Brain microvascular endothelial cell (primary cell): ENCODE measurements at places on chromosomes 13 and 19.
A peak's percentile ranks its signal among the peaks of the same experiment; 100 is the strongest.

- no peak for DNase-seq
These were observed 11.1 kb upstream of the CEACAM16 start for GRCh38 chr19:44687888-44688287.

DNA sequence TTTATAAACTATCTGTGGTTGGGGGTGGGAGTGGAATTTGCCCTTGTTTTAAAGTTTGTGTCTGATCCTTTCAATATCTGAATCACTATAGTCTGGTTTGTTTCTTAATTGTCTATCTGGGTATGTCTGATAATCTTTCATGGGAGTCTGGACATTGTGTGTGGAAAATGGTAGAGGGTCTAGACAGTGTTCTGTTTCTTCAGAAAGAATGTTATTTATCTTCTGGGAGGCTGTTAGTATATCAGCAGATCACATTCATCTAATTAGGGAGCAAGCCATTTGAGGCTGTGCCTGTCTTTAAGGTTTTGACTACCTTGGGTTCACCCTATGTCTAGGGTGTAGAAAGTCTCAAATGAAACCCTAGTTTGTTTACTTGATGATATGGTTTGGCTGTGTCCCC lies 110.5 kb downstream of the NDFIP2 start:
- no peak for DNase-seq

DNA sequence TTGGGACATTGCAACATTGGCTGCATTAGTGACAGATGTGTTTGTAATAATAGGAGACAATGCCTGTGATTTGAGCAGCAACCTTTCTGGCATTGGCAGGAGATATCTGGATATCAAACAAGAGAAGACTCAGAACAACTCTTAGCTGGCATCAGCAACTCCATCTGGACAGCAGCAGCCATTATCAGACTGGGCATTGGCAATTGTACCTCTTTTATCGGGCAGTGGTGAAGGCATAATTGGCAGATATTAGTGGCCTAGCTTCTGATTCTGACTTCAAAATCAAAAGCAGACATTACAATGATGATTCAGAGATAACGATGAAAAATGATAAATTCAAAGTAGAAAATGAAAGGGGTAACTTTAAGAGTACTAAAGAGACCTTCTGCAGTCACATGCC lies 1193.7 kb downstream of the EFNB2 start:
- no peak for DNase-seq

DNA sequence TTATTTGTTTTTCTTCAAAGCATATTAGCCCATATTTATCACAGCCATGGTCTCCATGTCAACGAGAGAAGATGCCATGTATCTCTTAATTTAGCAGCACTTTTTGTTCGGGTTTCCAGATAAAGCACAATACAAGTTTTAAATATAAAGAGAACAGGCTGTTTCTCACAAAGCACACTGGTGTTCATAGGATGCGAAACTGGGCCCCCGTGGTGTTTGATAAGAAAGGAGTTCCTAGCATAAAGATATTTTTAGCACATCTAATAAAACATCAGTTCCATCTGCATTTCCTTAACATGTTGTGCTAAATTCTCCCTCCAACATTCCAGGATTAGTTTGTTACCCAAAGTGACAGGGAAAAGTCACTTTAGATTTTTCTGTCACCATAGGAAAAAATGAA lies 72.4 kb upstream of the EDNRB start:
- no peak for DNase-seq

GRCh38 chr19:49666120-49666444 lies 349 bp downstream of the BCL2L12 start:
- no peak for DNase-seq

DNA sequence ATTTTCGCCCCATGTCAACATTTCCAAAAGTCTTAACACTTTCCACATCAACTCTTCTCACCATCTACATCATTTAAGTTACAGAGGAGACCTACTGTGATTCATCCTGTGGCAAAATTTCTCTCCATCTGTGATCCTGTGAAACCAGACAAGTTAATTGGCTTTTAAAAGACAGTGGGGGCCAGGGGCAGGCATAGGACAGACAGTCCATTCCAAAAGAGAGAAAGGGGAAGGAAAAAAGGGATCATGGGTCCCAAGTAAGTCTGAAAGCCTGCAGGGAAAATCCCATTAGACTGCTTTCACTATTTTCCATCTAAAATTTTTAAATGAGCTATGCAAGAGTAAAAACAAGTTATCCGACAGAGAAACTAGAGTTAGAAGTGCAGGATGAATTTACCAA lies 121.0 kb downstream of the MRPL57 start:
- DNase-seq = no peak

GRCh38 chr19:45066921-45067661 lies 9.2 kb downstream of the ZNF296 start:
- no peak for DNase-seq

DNA sequence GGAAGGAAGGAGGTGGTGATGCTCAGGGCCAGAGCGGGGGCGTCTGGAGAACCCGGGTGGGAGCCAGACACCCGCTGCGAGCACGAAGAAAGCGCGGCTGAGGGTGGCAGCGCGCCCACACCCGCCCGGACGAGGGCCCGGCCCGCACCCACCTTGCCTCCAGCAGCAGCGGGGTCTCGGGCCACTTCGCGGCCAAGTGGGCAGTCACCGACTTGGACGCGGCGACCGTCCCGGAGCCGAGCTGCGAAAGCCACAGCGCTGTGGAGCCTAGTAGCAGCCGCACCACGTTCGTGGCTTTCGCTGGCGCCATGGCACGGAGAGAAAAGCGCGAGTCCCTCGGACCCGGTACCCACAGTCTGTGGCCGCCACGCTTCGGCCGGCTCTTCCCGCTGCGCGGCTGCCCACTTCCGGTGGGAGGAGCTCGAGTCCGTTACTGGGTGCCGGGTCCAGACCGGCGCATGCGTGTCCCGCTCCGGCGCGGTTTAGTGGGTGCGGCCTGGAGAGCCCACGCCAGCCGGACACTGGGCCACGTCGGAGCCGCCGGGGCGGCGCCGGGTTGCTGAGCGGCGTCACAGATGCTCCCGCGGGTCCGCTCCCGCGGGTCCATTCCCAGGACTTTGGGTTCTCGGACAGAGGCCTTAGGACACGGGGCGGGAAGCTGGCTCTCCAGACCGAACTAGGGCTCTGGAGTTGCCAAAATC lies at the start of gene UGGT2:
UGGT2 (minus strand) TSS at position 399 of the 701 bp plus-strand sequence; CDS start at position 310, 89 bp downstream.
- peak; percentile 91 for DNase-seq

- DNase-seq = no peak
These were observed 47.5 kb upstream of the GSX1 start for GRCh38 chr13:27744801-27745200.

DNA sequence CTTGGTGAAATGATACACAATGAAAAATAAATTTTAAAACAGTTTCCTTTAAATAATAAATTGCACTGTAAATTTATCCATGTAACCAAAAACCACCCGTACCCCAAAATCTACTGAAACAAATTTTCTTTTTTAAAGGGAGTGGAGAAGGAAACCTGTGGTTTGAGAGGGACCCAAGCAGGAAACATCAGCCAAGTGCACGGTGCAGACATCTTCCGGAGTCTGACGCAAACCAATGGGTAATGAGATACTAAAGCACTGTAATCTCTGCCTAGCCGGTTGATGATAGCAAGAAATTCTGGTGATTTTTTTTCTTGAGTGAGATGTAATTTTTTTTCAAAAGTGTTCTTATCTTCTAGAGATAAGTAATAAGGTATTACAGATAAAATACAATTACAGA lies 115.4 kb downstream of the ABCC4 start:
- no peak for DNase-seq

DNA sequence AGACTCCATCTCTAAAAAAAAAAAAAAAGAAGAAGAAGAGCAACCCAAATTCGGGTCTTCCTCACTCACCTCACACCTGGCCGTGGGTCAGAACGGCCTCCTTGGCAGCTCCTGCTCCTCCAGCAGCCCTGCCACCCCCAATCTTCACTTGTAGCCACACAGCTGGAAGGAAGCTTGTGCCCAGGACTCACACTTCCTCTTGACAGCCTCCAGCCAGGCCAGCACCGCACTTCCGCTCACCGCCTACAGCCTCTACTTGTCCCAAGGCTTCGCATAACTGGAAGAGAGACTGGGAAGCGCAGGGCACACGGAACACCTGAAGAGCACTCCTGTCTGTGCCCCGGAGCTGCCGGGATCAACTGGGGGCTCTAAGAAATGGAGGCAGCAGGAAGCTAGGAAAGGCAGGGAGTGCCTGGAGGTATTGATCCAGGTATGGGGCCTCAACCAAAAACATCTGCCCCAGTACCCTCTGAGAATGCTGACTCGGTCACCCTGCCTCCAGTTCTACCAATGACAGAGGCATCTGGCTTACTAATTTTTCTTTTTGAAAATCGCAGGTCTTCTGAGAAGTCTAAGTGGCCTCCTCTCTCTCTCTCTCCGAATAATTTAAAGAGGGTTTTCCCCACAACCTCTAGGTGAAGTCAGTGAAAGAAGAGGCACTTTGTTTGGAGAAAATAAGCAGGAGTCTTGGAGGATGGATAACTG lies 31.1 kb upstream of the ATP12A start:
- no peak for DNase-seq

DNA sequence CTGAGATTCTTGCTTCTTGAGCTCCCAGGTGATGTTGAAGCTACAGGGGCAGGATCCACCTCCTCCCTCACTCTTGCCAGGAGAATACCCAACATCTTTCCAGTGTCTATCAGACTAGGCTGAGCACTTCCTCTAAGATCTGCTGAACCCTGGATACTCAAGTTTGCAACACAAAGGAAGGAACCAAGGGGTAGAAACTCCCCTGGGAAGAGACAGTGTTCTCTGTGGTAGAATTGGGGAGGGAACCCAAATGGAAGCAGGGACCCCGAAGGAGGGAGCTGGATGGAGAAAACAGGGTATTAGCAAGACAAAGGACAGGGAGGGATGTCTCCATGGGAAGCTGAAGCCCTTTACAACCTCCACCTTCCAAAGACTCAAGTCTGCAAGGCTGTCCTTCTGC lies 117.6 kb downstream of the DNAJC15 start:
- no peak for DNase-seq
